HFF-Myc (cell line): ENCODE measurements at places on chromosomes 2 and 18.

DNA sequence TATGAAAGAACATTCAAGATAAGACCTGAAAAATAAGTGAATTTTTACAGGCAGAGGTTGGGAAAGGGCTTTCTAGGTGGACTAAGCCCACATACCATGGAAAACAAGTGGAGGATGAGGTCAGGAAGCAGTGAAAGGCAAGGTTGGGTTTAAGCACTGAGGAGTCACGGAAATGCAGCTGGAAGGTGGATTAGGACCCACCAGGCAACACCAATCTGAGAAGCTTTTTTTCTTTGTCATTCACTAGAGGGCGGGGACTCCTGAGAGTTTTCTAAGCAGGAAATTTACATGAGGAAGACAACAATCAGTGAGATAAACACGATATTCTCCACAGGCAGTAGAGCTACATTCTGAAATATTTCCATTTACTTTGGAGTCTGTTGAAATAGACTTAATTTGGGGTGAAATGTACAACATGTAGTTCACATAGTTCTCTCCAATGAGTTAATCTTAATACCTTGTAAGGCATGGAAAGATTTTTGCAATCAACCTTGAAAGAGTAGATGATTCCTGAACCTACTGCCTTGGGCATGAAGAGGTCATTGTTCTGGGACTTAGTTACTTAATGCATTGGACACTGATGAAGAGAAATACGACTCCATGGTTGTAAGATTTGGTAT lies 40.7 kb downstream of the VIT start:
- DNase-seq = no peak

DNA sequence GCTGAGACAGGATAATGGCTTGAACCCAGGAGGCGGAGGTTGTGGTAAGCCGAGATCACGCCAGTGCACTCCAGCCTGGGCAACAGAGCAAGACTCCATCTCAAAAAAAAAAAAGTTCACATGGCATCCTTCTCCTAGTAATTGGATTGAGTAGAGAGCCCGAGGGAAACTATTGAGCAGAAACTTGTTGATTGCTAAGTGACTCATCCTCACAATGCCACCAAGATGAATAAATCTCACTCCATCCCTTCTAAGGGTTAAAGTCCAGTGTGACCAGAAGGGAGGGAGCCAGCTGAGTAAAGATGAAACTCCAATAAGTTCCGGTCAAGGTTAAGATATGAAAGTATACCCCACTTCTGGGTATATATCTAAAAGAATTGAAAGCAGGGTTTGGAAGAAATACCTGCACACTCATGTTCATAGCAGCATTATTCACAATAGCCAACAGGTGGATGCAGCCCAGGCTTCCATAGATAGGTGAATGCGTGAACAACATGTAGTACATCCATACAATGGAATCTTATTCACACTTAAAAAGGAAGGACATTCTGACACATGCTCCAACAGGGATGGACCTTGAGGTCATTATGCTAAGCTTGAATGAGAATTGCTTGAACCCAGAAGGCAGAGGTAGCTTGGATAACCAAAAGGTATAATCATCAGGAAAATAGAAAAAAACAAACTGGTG lies 13.0 kb upstream of the FHL2 start:
- no peak for DNase-seq

DNA sequence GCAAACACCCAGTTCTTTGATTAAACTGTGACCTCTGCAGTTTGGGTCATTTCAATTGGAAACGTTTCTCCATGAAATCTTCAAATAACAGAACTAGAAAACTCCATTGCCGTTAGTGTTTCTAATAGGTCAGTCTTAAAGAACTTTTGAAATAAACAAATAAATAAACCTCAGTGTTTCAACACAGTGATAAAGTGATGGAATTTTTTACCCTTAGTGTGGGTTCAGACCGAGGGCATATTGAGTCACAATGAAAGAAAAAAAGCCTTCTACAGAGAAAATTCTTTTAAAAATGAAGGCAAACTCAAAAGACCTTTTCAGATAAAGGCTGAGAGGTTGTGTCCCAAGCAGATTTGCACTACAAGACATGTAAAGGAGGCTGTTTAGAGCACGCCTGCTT lies 149.6 kb downstream of the NCKAP5 start:
- no peak for DNase-seq

GRCh38 chr2:104286841-104287240 lies 567.1 kb upstream of the POU3F3 start:
- DNase-seq = no peak

- DNase-seq = no peak
Measured at GRCh38 chr18:28075501-28075900, 101.4 kb downstream of the CDH2 start.

DNA sequence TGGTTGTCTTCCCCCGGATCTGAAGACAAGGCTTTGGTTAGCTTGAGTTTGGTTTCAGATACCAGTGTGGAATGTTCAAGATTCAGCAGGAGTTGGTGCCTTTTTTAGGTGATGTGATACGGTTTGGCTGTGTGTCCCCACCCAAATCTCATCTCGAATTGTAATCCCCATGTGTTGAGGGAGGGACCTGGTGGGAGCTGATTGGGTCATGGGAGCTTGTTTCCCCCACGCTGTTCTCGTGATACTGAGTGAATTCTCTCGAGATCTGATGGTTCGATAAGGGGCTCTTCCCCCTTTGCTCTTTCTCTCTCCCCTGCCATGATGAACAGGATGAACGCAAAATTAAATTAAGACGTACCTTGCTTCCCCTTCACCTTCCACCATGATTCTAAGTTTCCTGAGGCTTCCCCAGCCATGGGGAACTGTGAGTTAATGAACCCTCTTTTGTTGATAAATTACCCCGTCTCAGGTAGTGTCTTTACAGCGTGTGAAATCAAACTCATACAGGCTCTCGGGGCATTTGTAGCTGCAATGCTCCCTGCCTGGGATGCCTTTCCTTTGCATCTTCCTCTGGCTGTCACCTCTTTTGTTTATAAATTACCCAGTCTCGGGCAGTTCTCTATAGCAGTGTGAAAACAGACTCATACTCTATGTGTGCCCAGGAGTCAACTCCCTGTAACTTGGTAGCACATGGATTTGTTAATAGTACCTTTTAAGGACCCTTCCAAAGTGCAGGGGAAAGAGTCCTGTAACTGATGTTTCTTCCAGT lies 21.3 kb downstream of the PDCD1 start:
- no peak for DNase-seq

DNA sequence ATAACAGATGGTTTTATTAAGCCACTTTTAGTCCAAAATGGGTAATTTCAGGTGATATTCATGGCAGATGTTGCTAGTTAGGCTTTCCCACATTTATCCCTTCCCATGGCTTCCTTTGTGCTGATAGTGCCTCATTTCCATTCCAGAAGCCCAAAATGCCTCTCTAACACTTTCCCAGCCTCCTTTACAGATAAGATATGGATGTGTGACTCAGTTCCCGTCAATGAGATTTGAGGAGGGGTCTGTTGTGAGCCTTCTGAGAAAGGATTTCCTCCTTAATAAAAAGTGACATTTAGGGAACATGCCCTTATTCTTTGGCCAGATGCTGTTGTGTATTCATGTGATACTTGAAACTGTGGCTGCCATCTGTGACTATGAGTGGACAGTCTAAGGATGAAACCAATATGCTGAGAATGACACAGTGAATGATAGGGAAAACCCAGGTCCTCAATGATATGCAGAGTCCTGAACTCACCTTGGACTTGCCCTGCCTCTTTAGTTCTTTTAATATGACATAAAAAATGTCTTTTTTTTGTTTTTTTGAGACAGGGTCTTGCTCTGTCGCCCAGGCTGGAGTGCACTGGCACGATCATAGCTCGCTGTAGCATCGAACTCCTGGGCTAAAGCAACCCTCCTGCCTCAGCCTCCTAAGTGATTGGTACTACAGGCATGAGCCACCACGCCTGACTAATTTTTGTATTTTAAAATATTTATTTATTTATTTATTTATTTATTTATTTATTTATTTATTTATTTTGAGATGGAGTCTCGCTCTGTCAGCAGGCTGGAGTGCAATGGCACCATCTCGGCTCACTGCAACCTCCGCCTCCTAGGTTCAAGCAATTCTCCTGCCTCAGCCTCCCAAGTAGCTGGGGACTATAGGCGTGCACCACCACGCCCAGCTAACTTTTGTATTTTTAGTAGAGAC lies 5.8 kb upstream of the ACSL3 start:
- no peak for DNase-seq

DNA sequence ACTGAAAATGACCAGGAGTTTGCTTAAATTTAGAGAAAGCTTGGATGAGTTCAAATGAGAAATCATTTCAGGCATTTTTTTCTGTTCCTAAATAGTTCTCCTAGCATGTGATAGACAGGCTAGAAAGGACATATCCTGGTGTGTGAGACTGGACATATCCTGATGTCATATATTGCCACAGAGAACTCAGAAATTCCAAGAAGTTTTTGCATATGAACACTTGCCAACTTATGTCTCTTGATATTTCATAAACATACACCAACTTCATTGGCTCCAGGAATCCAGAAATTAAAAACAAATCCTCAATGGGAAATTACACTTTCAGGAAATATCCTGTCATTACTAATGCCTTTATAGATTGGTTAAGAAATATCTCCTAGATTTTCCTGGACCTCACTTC lies 2.9 kb upstream of the SERPINB4 start:
- no peak for DNase-seq

GRCh38 chr2:64487256-64488049 lies 33.5 kb downstream of the LGALSL start:
- DNase-seq = no peak

DNA sequence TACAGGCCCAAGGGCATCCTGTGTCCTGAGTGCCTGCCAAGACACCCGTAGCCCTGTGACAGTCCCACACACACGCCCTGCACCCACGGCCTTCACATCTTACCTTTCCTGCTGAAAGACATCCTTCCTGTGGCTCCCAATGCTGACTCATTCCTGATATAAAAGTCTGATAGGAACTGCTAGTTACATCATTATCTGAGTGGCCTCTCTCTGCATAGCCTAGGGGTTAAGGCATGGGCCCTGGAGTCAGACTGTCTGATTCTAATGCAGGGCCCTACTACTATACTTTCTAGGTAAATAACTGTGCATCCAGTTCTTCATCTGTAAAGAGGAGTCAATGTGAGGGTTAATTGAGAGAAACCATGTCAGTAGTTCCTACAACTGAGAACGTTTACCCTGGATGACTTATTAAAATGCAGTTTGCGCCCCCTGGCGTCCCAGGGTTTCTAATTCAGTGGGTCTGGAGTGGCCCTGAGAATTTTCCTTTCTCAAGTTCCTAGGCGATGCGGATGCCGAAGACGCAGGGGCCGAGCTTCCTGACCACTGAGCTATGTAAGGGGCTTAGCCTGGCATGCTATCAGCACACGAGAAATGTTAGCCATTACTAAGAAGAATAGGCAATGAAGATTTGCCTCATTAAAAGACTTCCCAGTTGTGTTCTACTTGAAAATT lies 6.0 kb upstream of the GPR45 start:
- peak; percentile 64 for DNase-seq

DNA sequence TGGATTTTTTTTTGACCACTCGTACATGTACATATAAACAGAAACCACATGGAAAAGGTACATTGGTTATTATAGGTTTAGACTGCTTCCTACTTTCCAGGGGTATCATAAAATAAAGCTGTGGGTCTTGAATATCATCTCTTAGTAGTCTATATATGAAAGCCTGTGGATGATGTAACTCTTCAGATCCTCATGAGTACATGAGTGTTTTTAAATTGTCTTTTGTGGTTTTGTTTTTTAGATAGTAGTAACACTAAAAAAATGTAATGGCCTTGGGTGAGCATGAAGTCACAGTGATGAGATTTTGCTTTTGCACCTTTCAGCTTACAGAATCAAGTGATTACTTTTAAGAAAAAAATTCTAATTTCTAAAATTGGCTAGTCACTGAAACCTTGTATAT lies 80.2 kb downstream of the RAB3GAP1 start:
- DNase-seq = no peak

GRCh38 chr2:232836934-232837333 lies 33.1 kb upstream of the SNORC start:
- no peak for DNase-seq

DNA sequence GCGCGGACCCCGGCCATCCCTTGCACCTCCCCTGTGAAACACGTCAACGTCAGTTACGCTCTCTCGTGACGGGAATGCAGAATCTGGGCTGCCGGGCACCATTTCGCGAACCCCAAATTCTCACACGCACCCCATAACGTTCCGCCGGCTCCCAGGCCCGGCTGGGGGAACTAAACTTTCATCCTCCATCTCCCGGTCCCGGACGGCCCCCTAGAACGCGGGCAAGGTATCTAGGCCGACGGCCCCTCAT lies 544 bp downstream of the DNAJC27 start:
- no peak for DNase-seq

DNA sequence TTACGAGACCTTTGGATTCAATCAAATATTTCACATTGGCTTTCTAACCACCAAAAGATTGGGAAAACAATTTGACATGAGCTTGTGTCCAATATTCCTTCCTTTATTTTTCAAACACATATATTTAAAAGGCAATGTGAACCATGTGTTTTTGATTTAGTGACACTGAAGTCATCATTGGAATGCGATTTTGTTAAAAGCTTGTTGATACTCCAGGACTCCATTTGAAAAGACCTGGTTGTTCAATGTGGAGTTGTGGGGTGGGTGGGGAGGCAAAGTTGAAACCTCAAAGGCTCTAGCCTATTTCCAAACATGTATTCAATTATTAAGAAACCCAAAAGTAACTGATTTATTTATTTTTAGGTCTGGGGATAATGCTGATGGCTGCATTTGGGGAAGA lies 114.1 kb upstream of the TRIB2 start:
- DNase-seq = peak; percentile 45

- no peak for DNase-seq
Measured at GRCh38 chr18:57023275-57023882, 123.5 kb upstream of the BOD1L2 start.

DNA sequence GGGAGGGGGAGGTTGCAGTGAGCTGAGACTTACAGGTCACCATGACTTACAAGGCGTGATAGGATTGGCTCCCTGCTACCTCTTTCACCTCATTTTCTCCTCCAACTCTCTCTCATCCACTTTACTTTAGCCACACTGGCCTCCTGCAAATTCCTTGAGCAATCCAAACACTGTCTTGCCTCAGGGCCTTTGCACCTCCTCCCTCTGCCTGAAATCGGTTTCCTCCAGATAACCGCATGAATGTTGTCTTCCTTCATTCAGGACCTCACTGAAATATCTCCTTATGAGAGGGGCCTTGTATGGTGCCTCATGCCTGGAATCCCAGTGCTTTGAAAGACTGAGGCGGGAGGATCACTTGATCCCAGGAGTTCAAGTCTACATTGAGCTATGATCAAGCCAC lies 21.8 kb downstream of the WNT10A start:
- no peak for DNase-seq

DNA sequence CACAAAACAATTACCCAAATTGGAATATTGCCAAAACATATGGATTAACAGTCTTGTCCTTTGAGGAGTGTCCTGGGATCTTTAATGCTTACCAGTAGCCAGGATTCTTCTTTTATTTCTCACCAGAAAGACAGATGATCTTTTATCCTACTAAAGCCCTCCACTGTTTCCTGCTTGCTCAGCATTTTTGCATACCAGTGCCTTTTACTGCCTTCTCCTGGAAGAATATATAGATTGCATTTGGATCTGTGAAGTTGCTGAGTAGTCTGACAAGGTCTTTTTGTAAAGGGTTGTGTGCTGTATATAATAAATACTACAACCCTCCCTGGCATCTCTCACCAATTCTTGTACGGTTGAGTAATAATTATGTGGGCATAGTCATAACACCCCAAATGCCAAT lies 652.2 kb downstream of the LRRTM4 start:
- no peak for DNase-seq
